T1000 (cell line): ENCODE measurements at places on chromosomes 5 and 9.

GRCh38 chr5:106451998-106452397 lies 1218.7 kb downstream of the EFNA5 start:
- no peak for DNase-seq

DNA sequence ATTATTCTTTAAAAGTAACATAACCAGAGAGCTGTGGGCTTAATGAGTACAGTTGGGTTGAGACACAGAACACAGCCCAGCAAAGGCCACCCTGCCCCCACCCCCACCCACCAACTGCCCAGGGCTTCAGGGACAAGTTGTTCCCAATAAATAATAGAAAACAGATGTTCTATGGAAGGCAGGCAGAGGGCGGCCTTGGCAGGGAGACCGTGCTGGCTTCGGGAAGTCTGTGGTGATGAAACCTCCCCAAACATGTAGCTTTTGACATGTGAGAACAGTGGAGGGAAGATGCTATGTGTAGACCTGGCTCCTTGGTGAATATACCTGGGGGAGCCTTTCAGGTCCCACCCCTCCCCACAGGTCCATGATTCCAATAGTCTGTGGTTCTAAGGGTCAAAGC lies 10.0 kb downstream of the TRAF1 start:
- DNase-seq = no peak

- no peak for DNase-seq
Observed at GRCh38 chr5:127754706-127755105, 51.5 kb downstream of the CCDC192 start.

GRCh38 chr5:154901276-154901675 lies 36.7 kb downstream of the GEMIN5 start:
- no peak for DNase-seq

GRCh38 chr9:92189782-92190535 lies 74.7 kb upstream of the SPTLC1 start:
- DNase-seq = no peak

GRCh38 chr9:78278177-78278777 lies 18.6 kb upstream of the PSAT1 start:
- no peak for DNase-seq

DNA sequence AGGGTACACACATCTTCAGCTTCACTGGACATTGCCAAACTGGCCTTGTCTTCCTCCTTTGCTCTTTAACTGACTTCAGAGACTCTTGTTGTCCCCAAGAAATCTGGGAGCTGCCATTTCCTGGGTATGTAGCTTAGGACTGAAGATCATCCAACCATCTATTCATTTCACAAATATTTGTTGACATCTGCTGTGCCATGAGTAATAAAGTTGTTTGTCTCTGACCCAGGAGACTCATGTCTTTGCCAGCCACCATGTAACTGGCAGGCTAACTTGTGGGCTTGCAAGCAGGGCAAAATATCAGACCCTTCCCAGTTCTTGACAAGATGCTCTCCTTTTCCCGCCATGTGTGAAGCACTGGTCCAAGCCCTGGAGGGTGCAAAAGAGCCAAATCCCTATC lies 17.1 kb upstream of the TOR1B start:
- no peak for DNase-seq

DNA sequence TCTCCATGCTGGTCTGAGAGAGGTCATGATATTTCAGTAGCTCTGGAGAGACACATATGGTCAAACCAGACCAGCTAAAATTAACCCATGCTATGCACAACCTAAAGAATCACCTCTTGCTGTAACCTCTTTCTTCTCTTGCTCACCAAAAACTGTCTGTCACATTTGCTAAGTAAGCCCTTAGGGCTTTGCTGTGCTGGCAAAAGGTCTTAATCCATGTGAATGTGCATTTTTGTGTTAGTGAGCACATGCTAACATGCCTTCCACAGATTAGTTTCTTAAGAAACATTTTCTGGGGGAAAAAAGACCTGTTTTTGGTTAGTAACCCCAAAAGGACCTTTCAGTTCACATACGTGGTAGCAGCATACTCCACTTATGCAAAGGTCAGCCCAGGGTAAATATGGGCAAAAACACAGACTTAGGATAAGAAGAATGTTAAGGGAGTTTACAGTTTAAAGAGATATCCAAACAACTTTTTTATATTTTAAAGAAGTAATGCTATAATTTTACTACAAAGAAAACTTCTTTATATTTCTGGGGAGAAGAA lies 124.2 kb upstream of the CCDC152 start:
- DNase-seq = no peak

- DNase-seq = no peak
Observed at GRCh38 chr5:136020001-136020382, 8.8 kb upstream of the TGFBI start.

GRCh38 chr9:100911273-100911672 lies 117.3 kb upstream of the PLPPR1 start:
- DNase-seq = no peak

DNA sequence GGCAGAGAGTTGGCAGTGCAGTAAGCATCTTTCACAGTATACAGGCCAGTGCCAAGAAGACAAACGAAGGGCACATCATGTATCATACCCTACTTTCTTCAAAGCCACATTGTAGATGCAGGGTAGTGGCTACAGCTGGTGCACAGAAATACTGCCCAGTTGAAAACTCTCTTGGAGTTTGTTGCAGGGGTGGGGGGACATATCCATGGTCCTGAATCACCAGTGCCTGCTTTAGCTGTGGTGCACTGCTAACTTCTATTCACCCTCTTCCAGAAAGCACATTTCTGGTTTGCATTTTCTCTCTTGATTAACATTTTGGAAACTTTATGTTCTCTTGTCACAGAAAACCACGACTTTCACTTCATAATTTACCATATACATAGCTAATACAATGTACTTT lies 196.6 kb downstream of the PAPPA start:
- no peak for DNase-seq

DNA sequence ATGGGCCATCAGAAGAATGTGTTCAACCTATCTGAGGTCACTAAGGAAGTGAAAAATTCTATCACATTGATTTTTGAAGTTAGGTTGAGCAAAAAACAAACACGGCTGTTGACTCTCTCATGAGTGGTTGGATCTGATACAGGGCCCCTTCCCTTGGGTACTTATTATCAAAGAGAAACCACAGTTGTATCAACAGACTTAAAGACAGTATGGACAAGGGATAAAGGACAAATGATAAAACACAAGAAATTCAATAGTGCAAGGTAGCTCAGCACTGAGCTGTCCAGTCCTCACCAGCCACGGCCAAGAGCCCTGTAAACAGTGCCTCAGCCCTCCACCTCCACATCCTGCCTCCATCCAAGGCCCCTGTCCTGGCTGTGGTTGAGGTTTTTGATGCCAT lies 86.9 kb downstream of the UBE2QL1 start:
- DNase-seq = no peak

- no peak for DNase-seq
Observed at GRCh38 chr9:79651251-79651795, 79.6 kb downstream of the TLE4 start.

GRCh38 chr9:112002847-112003457 lies 106.3 kb downstream of the UGCG start:
- DNase-seq = no peak

DNA sequence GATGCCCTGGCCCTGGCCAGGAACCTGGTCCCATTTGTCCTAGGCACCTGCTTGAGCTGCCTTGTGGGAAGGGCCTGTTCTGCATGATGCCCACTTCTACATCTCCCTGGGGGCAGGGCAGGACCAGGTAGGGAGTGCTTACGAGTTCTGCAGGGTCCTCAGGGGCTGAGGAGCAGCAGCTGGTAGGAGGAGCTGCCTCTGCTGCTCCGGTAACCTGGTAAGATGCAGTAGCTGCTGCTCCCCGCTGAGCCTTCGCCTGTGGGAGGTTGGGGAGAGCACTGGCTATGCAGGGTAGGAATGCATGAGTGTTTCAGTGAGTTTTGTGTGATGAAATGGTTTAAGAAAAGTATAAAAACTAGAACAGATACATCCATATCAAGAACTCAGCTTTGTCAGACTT lies 13.6 kb downstream of the LRRC8A start:
- DNase-seq = no peak

DNA sequence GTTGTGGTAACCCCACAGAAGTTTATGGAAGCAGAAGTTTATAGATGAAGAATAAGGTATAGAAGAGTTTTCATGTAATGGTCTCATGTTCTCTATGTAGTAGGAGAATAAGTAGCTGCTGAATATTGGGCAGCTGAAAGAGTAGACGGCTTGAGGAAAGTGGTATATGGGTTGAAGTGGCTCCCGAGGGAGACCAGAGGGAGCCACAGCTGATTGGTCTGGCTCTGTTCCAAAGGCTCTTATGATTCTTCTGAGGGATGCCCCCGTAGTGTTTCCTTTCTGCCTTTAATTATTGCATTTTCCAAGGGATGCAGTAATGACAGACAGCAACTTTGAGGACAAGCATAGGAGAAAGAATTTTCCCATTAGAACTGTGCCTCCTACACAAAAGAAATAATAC lies 30.1 kb upstream of the TENT2 start:
- DNase-seq = no peak

- DNase-seq = no peak
Observed at GRCh38 chr9:101014566-101014965, 14.0 kb upstream of the PLPPR1 start.

DNA sequence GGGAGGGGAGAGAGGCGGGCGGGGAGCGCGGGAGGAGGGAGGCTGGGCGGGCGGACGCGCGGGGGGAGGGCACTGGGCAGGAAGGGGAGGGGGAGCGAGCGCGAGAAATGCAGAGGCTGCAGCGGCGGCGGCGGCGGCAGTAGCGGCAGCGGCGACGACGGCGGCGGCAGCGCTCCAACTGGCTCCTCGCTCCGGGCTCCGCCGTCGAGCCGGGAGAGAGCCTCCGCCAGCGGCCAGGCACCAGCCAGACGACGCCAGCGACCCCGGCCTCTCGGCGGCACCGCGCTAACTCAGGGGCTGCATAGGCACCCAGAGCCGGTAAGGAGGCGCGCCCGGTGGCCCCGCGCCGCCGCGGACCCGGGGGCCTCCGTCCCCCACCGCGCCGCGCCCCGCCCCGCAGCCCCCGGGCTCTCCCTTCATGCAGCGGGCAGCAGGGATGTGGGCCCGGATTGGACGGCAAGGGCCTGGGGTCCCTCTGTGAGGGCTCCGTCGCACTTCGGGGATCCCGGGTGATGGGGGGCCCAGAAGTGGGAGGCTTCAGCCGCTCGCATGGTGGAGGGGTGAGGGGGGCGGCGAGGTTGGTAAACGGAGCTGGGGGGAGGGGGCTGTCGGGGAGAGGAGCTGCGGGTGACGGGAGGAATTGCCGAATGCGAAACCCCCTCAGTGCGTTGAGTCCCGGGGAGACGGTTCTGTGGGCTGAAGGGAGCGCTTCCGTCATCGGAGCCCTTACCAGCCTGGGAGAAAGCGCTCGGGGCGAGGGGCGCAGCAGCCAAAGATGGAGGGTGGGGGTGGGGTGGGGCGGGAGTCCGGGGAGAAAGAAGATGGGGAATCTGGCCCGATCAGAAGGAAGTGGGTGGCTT lies at the start of gene BASP1:
BASP1 (plus strand) TSS at position 139 of the 860 bp plus-strand sequence. CDS start 57,586 bp downstream, outside the sequence.
- peak; percentile 46 for DNase-seq

DNA sequence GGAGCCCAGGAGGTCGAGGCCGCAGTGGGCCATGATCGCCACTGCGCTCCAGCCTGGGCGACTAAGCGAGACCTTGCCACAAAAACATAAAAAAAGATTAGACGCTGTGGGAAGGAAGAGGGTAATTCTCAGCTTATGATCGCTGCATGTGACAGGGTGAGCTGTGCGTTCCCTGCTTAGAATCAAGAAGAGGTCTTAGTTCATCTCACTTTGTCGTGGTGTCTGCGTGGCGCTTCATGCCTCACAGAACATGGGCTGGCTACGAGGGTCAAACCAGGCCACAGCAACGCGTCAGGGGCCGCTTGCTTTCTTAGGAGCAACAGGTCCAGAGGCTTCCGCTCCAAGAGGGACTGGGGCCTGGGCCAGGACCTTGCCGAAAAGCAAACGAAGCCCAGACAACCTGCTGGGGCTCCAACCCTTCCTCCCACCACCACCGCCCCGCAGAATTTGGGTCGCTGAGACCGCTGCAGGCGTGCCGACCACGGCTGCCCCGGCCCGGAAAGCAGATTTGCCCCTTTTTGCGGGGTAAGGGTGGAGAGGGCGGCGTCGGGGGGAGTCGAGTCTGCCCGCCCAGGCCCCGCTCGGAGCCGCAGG lies 10.0 kb upstream of the GRIN1 start:
- DNase-seq = no peak

DNA sequence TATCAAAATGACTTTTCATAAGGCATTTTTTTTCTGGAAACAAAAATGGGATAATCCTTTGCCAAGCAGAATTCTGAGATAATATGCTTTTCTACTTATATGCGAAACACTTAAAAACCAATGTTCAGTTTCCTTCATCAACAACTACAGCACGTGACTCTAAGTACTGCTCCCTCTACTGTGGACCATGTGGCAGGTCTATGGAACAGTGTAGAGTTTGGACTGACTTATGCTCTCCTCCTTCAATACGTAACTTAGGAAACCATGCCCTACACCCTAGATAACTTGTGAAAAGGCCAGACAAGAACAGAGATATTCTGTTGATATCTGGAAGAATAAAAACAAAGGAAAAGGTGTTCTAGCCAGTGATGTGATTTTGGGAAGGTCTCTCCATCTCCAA lies 111.3 kb upstream of the GNA14 start:
- no peak for DNase-seq

DNA sequence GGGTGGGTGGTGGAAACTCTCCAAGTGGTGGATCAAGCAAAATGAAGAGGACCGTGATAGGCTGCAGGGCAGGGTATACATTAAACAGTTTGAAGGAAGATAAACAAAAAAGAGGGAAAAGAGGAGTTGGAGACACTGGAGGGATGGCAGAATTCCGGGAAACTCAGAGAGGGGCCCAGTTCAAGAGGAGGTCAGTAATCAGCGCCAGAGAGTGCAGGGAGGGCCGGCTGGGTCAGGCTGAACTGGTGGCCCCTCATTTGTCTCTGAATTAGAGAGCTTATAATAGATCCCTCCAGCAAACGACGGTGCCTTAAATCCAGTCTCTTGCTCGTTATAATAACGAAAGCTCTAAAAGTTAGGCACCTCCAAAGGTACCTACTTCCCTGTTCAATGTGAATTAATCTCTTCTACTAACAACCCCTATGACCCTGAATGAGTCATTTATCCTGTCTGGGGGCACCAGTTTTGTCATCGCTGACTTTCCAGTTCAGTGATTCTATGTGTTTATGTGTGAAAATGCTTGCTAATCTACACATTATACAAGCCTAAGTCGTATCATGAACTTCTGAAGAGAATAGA lies 2.4 kb upstream of the ZSWIM6 start:
- DNase-seq = no peak

GRCh38 chr5:139705655-139706587 lies 57.8 kb downstream of the CXXC5 start:
- DNase-seq = no peak

DNA sequence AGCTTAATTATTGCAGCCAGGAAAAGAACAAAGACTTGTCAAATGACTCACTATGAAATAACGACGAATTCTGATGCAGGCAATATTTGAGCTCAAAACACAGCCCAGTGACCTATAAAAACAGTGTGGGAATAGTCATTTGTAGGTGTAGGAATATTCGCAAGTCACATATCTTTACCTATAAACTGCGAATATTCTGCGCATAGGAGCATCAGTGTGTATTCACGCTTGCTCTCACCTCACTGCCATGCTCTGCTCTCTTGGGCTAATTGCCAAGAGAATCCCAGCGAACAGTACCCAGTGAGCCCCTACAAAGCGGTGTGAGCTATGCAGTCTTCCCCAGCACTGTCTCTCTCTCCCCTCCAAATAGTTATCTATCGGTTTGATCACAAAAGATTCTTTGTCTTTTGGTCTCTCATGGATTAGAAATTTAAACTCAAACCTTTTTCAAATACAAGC lies 74.2 kb downstream of the ST8SIA4 start:
- no peak for DNase-seq

GRCh38 chr5:14164164-14165163 lies 21.3 kb downstream of the TRIO start:
- no peak for DNase-seq

GRCh38 chr9:93096131-93096802 lies at the start of gene CARD19:
TSS of gene CARD19 (plus strand) at chr9:93096217. CDS start at chr9:93096346, 129 bp downstream.
- DNase-seq = no peak
